NCI-H2081 treated with DMSO at 0.1 percent for 48 hours (cell line): ENCODE measurements at places on chromosomes 5 and 9.

DNA sequence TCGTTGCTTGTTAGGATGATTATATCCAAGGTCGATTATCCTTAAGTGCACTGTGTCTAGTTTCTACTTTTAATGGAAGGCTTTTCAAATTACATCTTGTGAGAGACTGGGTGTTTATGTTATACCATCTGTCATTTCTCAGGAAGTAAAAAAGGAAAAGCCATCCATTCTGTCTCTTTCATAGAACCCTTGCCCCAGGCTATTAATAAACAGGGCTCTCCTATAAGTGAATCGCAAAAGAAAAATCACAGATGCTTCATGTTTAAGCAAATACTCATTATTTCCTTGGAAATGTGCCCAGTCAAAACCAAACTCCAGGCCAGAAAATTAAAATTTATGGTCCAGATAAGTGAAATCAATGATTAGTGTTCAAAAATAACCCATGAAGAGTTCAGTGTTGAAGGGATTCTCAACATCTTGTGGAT is 58.1 kb downstream of the STARD4 start:
- peak; percentile 85 for DNase-seq

DNA sequence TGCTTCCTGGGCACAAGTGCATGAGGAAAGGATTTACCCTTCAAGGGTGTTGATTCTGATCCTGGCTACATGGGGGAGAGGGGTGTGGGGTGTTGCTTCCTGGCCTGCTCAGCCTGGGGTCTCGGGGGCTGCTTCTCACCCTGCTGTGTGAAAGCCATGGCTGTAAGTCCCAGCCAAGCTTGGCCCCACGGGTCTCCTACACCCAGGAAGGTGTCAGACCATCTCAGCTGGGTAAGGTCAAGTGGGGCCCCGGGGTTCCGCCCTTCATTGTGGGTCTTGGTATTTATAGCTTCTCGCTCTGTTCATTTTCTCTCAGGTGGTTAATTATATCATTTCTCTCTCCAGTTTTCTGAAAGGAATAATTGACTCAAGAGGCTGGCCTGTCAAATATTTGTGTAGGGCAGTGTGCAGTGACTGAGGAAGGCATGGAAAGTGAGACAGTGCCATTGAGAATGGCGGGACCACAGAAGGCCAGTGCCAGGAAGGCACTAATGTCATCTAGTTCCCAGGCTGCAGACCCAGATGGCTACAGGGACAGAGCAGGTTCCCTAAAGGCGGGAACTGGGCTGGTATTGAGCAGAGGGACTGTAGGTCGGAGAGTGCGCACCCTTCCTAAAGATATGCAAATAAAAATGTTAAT is 126.0 kb downstream of the FOXD1 start:
- no peak for DNase-seq

- DNase-seq = no peak
These were observed 30.7 kb upstream of the AUH start for GRCh38 chr9:91392435-91392834.

- DNase-seq = no peak
These were observed 29.3 kb downstream of the POLR1E start for GRCh38 chr9:37514999-37515398.

DNA sequence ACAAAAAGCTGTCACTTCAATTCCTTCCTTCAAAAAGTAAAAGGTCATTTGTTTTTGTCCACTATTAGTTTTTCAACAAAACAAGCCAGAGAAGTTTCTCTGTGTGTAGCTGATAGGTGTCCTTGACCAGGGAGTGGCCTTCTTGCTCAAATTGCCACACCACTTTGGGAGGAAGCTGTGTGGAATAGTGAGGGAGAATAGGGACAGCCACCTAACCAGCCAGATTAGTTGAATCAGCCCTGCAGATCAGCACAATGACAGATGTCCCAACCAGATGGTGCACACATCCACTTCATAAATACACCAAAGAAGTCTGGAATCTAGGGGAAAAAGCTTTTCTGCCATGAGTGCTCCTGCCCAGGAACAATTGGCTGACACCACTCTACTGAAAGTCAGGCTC is 37.2 kb downstream of the NREP start:
- no peak for DNase-seq

DNA sequence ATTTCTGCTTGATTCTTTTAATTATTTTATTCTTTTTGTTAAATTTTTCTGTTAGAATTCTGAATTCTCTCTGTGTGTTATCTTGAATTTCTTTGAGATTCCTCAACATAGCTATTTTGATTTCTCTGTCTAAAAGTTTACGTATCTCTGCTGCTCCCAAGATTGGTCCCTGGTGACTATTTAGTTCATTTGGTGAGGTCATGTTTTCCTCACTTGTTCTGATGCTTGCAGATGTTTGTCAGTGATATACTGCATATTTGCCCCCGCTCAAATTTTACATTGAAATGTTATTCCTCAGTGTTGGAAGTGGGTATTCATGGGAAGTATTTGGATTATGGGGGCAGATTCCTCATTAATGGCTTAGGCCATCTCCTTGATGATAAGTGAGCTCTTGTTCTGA is 105.3 kb downstream of the PRDM9 start:
- DNase-seq = no peak

DNA sequence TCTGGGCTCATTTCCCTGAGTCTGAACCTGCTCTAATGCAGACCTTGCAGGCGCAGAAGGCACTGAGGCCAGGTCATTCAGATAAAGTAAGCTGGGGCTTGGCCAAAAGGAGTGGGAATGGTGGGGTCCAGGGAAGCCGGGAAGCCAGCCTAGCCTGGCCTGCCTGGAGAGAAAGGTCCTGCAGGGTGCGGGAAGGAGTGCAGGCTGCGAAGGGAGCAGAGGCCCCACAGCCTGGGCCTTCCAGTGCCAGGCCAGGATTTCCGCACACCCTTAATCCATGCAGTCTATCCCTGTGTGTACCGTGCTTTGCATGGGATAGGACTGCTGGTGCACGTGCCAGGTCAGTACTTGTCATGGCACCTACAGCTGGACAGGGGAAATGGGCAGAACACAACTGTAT is 3.6 kb upstream of the STING1 start:
- DNase-seq = no peak

- DNase-seq = no peak
These were observed 49.1 kb downstream of the BNC2 start for GRCh38 chr9:16821344-16821743.

DNA sequence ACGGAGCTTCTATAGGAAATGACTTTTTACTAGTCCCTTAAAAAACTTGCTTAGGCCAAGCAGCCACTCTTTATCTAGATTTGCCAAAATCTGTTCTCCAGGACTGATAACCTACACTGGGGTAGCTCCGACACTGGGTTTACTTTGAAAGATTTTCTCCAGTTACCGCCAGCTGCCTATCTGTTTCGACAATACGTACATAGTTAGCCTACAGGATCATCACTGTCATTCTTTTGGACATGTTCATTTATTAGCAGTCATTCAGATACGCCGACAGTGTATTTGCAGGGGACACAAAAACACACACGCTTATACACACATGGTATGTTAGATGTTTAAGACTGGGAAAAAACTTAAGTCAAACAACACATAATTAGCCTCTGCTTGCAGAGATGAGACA is 225.7 kb downstream of the DCP2 start:
- no peak for DNase-seq

GRCh38 chr5:77391240-77391765 is 100.8 kb downstream of the WDR41 start:
- no peak for DNase-seq

DNA sequence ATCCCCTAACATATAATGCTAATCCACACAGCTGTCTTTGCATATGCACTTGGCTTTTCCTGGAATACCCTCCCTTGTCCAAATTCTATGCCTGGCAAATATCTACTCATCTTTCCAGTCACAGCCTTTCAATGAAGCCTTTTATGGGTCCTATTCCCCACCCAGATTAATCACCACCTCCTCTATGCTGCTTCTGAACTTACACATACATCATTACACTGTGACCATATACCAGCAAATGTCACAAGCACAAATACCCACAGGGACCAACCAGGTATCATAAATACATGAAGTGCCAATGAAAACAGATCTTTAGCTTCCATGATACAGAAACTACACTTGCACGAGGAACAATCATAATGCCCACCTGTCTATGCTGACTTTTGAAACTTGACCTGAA is 22.3 kb downstream of the LPAR1 start:
- DNase-seq = no peak

DNA sequence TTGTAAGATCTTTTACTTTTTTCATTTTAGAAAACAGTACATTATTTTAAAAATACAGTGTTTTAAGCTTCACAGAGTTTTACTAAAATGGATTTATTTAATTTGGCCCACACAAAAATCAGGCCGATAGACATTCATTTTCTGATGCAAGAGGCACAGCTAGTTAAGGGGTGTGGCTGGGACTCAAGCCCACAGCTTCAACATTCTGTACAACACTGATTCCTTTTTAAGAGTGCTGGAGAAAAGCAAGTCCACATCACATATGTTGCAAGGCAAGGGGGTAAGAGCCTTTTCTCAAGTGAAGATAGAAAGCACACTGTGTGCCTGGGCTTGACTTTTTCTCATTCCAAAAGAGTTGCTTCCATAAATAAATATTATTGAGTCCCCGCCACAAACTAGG is 195.9 kb downstream of the RFK start:
- no peak for DNase-seq

DNA sequence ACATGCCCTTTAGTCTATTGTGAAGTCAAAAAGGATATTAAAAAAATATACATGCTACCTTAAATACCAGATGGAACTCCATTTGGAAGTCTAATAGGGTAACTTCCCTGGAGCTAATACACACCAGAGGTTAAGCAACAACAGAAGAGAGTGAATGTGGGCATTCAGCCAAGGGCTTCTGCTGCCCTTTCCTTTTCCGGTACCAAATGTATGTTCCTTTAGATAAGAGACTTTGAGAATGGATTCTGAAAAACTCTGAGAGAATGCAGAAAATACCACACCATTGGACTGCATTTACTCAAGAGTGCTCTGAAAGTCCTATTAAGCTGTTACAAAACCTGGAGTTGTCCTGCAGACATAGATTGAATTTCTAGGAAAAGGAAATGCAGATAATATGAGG is 23.8 kb upstream of the TRPM3 start:
- DNase-seq = no peak

DNA sequence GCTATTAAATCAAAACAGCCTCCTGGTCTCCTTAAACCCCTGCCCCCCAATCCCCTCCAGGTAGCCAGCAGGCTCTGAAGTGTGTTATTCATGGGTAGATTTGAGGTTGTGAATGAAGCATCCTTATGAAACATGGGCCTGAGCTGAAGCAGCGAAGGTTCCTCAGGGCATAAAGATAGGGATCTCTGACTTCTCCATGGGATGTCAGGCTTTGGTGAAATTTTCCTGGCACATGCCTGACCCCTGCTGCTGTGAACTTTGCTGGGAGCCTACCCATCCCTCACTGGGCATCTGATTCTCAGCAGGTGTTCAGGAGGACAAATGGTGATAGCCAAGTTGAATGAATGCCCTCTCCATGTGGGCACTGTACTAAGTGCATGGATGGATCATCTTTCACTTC is 250.3 kb downstream of the ASTN2 start:
- DNase-seq = no peak

DNA sequence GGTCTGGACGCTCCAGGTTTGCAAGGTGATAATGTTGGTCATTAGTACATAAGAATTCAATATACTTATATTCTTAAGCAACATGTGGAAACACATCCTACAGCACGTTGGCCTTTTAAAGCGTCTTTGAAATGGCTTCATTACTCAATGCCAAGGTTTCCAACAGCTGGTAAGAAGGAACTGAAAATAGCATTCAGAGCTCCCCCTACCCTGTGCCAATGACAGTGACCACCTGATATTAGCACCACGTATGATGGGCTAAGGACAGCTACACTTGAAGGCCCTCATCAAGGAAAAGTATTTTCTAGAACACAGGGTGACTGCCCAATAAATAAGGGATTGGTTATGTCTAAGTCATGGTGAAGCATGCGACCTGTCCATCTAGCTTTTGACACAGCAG is 9.9 kb downstream of the ZNF622 start:
- no peak for DNase-seq

DNA sequence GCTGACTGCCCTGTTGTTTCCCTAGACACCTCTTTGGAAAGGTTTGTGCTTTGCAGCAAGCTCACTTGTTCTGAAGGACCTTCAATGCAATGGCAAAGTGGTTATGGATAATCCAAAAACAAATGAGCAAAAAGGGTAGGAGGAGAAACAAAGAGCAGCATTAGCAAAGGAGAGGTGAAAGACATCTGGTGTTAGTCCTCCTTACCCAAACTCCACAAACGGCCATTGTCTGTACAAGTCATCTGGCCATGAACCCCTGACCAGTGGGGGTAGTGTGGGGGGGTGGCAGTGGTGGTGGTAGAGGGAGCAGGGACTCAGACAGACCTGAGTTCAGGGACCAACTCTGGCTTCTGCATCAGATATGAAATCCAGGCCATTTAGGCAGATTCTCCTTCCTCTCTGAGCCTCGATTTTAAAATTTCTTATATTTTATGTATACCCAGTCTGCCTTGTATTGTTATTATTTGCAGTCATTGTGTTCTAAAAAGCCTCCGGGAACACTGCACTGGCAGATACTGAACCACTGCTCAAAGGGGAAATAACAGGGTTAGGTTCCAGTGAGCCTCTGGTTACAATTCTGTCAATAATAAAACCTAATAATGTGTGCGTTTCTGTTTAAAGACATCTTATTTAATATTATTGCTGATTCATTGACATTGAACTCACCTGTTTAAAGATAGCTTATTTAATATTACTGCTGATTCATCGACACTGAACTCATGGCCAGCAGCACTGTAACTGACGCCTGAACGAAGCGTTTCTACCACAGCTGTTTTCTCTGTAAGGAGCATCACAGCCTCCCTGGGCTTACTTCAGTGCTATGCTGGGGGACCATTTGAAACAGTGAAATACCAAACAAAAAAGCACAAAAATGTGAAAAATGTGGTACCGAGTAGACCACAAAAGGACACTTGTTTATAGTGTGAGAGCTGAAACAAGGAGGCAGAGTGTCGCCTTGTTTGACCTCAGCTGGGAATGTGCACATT is 156.0 kb downstream of the SEC61B start:
- no peak for DNase-seq

GRCh38 chr9:116686693-116687073 is 422 bp upstream of the TRIM32 start:
- no peak for DNase-seq

DNA sequence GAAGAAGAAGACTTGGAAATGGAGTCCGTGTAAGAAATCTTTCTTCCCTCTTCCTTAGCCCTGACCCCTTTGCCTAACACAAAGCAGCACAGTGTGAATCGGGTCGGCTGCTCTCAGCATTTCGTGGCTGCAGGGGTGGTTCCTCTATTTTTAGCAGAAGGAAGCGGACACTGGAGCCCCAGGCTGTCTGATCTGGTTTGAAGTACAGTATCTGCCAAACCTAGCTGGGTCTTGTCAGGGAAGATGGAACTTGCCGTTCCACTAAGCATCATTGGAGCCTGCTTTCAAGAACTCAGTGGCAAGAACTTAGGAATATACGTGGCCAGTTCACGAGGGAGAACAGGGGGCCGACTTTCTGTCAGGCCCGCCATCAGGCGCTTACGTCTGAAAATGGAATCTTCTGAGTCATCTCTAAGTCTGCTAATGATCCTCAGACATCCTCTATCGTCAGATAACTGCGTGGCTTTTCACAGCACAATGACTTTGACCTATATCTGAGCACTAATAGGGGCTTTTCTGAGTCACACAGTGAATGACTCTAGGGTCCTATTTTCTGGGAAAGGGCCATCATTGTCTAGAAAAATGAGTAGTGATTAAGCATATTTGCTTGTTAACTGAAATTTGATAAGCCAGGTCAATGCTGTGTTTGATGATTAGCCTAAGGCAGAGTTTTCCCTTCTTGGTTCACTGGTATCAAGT is 43.3 kb upstream of the NCS1 start:
- no peak for DNase-seq
